ENCODE measurements at places on chromosomes 16 and 17.

DNA sequence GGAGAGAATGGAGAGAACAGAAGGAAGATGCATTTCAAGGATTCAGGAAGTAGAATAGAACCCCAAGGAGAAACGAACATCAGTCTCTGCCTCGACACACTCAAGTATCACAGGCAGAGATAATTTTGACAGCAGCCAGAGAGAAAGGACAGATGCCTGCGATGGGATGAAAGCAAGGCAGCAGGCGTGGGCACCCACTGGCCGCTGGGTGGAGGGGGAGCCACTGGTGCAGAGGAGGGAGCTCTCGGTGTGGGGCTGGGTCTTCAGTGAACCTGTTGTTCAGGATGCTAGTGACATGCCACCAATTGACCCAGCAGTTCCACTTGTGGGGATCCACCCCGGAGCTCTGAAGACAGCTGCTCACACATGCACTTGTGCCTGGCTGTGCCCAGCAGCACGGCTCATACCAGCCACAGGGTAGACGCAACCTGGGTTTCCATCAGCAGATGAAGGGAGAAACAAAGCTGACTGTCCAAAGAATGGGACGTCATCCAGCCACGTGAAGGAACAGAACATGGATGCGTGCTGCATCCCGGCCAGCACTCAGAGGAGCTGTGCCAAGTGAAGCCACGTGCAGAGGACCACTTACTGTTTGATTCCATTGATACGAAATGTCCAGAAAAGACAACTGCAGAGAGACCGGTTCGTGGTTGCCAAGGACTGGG is 127.0 kb downstream of the BANP start:
- no peaks in the 10 kb centered on the region for H3K4me1 ChIP-seq
- H3K27ac ChIP-seq: no peak overlapping the region
- H3K36me3 ChIP-seq: no peaks in the 10 kb centered on the region
- H3K27me3 ChIP-seq: no peaks in the 10 kb centered on the region
- DNase-seq: no peak

DNA sequence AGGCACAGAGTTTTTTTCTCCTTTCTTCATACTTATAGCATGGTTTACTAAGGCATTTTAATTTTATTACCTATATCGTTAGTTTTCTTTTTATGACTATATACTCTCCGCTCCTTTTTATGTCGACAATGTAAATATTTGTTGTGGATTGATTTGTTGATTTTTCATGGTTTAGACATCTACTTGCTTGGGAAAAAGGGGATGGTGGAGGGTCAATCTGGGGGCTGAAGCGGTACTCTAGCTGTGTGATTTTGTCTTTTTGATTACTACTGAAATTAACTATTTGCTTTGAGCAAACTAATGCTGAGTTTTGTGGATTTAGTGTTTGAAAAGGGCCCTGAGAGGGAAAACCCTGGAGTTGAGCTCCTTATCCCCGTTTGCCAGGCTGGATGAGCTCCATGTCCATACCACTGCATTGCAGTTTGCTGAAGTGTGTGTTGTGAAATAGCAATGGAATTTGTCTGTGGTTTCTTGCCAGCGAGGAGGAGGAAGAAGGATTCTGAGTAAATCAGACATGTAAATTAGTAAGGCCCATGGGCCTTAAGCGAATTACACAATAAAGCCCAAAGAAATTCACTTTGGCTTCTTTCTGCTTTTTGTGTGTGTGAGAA is 72.0 kb downstream of the FTO start:
- H3K36me3 ChIP-seq: no peaks in the 10 kb centered on the region
- H3K27me3 ChIP-seq: no peaks in the 10 kb centered on the region
- peaks cover 4% of the 10 kb centered on the region for H3K4me1 ChIP-seq
- DNase-seq: no peak

- H3K4me1 ChIP-seq: peaks cover 11% of the 10 kb centered on the region
- H3K4me3 ChIP-seq: no peak overlapping the region
- no peak for DNase-seq
- no peaks in the 10 kb centered on the region for H3K27me3 ChIP-seq
- no peaks in the 10 kb centered on the region for H3K36me3 ChIP-seq
These were observed 317.0 kb downstream of the MAF start for GRCh38 chr16:79283578-79283977.

DNA sequence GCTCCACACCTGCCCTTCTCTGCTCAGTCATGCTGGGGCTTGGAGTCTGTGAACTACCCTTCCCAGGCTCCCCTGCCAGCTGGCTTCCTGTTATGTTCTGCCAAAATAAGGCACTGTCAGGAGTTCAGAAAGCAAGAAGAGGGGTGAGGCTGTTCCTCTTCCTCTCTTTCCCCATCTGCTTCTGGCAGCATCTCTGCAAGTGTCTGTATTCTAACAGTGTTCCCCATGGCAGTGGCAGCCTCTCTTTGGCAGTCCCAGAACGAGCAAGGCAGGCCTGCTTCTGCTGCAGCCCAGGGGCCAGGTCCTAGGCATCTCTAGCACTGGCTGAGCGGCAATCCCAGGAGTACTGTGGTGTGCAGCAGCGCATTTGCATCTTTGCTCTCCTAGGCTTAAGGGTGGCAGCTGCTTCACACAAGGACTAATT is 219.1 kb downstream of the STX8 start:
- no peak overlapping the region for H3K4me3 ChIP-seq
- DNase-seq: no peak
- no peaks in the 10 kb centered on the region for H3K4me1 ChIP-seq
- H3K27me3 ChIP-seq: no peaks in the 10 kb centered on the region
- H3K36me3 ChIP-seq: no peaks in the 10 kb centered on the region

DNA sequence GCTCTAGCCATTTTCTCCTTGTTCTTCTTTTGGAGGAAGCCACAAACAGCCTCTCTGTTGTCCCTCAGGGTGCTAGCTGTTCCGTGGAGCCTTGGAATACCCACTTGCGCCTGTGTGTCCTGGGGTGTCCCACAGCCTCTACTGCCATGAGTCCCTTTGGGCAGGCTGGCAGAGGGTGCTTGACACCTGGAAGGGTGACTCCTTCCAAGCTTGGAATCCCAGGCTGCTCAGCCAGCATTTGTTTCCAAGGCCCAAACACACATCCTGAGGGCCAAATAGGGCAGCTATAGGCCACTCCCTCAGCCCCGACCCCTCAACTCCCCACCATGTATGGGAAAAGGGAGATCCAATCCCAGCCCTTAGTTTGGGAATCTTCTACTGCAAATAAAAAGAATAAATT is 14.9 kb downstream of the ZNHIT3 start:
- H3K4me1 ChIP-seq: no peaks in the 10 kb centered on the region
- DNase-seq: no peak
- no peak overlapping the region for H3K4me3 ChIP-seq
- H3K36me3 ChIP-seq: no peaks in the 10 kb centered on the region

- H3K4me1 ChIP-seq: peaks cover 17% of the 10 kb centered on the region
- H3K27me3 ChIP-seq: no peaks in the 10 kb centered on the region
- peak overlapping the region; percentile 89 for H3K4me3 ChIP-seq
These were observed 776 bp upstream of the TMEM219 start for GRCh38 chr16:29961127-29961478.

DNA sequence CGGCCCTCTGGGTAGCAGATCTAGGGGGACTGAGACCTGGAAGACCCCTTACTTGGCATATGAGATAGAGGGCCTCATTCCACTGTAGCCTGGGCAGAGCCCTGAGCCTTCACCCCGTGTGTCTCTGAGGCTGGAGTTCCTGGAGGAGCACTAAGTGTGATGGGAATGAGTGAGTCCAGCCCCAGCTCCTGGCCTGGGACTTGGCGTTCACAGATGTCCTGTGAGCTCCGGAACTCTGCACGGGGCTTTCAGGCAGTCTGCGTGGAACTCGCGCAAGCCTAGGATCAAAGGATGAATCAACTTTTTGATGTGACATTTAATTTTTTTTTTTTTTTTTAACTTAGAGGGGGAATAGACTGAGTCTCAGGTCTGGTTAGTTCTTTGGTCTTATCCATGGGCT is 1.8 kb downstream of the NKD1 start:
- H3K36me3 ChIP-seq: no peaks in the 10 kb centered on the region
- H3K27me3 ChIP-seq: no peaks in the 10 kb centered on the region
- peaks cover 4% of the 10 kb centered on the region for H3K4me1 ChIP-seq
- no peak overlapping the region for H3K4me3 ChIP-seq

- no peak overlapping the region for H3K27ac ChIP-seq
- DNase-seq: no peak
- H3K4me1 ChIP-seq: no peaks in the 10 kb centered on the region
- H3K27me3 ChIP-seq: no peaks in the 10 kb centered on the region
These were observed 67.8 kb downstream of the TMEM100 start for GRCh38 chr17:55654821-55655220.

DNA sequence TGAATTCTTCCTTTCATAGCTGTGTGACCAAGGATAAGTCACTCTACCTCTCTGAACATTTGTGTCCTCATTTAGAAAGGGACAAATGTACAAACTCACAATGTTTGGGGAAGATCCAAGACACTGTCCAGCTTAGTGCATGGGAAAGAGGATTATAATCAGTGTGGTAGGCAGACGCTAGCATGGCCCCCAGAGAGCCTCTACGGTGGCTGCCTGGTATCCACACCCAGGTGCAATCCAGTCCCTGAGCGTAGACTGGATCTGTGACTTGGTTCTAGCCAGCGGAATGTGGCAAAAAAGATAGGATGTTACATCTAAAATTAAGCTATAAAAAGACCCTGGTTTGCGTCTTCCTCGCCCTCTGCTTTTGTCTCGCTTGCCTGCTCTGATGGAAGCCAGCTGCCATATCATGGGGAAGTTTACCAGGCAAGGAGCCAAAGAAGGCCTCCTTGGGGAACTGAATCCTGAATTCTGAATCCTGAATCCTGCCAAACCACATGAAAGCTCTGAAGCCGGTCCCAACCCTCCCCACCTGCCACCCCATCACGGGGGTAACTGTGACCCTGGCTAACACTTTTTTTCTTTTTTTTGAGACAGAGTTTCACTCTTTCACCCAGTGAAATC is 51.7 kb downstream of the PLXDC1 start:
- peaks cover 43% of the 10 kb centered on the region for H3K4me1 ChIP-seq
- H3K36me3 ChIP-seq: no peaks in the 10 kb centered on the region
- no peaks in the 10 kb centered on the region for H3K27me3 ChIP-seq
- DNase-seq: peak; percentile 69
- H3K27ac ChIP-seq: peak overlapping the region; percentile 36

- H3K4me3 ChIP-seq: peak overlapping the region; percentile 91
- peaks cover 12% of the 10 kb centered on the region for H3K4me1 ChIP-seq
- no peaks in the 10 kb centered on the region for H3K36me3 ChIP-seq
- DNase-seq: peak; percentile 75
These were observed 825 bp downstream of the BLMH start for GRCh38 chr17:30290696-30291542.

DNA sequence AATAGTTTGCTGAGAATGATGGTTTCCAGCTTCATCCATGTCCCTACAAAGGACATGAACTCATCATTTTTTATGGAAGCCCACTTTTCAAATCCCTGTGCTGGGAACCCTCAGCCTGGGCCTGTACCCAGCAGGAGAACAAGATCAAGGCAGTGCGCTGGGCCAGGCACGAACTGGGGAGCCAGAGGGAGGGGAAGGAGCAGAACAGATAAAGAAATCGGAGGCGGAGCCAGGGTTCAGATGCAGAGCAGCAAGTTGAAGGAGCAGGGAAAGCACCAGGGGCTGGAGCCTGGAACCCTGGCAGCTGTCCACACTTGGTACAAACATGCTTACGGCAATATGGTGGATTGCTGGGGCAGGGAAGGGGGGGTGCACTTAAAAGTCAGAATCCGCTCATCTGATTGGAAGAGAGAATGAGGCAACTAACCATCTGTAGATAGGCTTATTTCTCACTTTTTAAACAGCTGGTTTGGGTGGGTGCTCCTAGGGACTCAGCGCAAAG is 107.5 kb downstream of the NOG start:
- no peak for DNase-seq
- no peaks in the 10 kb centered on the region for H3K36me3 ChIP-seq
- H3K4me1 ChIP-seq: no peaks in the 10 kb centered on the region

All from testis (tissue), 5 donors.